SK-N-SH treated with all-trans-retinoic acid at 6 μM for 48 hours (cell line): ENCODE measurements at places on chromosomes 6 and 20.

GRCh38 chr6:128504003-128504654, 16.3 kb downstream of the PTPRK start:
- no peak for ATAC-seq

DNA sequence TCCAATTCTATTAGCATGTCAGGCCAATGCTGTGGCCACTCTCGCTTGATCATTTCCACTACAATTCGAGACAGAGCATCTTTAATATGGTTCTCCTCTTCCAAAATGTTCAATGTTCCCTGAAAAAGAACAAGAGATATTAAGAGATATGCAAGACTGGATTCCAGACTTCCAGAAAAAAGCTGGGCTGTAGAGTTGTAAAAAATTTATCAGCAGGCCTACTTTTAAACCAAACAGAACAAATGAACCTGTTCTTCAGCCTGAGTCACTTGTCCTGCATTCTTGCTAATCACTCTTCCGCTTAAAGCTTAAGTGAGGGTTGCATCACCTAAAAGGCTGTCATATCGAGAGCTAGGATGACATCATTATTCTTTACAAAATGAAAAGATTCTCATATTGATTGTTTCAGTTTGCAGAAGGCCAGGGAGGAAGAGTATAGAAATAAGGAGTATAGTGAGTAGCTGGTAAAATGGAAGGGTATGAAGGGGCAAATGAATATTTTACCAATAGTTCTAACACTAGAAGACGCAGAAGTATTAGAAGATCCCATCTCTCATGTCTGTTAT, 4.9 kb downstream of the XPO5 start:
- no peak for ATAC-seq

GRCh38 chr20:30812739-30813411, 444.6 kb upstream of the DEFB115 start:
- ATAC-seq: no peak

GRCh38 chr20:17026346-17026745, 200.5 kb upstream of the PCSK2 start:
- no peak for ATAC-seq

GRCh38 chr20:22561965-22562577, 22.3 kb downstream of the FOXA2 start:
- no peak for ATAC-seq

GRCh38 chr20:53718142-53719021, 124.7 kb upstream of the ZNF217 start:
- no peak for ATAC-seq

DNA sequence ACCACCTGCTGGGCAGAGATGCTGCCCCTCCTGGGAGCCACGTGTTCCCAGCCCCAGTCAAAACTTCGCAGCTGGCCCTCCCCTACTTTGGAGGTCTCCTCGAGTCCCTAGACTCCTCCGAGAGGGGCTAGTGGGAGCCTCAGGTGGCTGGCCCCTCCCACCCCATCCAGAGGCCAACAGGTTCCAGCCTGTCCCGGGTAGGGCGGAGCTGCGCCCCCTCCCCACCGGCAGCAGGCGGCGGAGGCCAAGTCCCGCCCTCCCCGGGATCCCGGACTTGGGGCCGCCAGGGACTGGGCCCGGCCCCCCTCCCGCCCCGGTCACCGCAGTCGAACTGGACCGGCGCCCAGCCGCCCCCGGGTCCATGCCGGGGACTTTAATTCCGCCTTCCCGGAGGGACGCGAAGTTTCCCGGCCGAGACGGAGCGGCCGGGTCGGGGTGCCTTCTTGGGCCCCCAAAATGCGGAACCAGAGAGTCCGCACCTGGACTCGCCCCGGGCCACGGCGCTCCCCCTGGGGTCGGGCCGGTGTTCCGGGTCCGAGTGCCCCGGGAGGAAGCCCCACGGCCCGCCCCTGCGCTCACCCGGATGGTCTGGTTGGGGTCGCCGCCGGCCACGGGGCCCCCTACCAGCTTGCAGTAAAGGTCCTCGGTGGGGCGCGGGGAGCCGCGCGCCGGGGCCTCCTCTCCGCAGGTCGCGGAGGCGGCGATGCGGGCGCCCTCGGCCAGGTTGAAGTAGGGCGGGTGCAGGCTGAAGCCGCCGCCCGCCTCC, 559 bp downstream of the LAMA5 start:
- no peak for ATAC-seq

DNA sequence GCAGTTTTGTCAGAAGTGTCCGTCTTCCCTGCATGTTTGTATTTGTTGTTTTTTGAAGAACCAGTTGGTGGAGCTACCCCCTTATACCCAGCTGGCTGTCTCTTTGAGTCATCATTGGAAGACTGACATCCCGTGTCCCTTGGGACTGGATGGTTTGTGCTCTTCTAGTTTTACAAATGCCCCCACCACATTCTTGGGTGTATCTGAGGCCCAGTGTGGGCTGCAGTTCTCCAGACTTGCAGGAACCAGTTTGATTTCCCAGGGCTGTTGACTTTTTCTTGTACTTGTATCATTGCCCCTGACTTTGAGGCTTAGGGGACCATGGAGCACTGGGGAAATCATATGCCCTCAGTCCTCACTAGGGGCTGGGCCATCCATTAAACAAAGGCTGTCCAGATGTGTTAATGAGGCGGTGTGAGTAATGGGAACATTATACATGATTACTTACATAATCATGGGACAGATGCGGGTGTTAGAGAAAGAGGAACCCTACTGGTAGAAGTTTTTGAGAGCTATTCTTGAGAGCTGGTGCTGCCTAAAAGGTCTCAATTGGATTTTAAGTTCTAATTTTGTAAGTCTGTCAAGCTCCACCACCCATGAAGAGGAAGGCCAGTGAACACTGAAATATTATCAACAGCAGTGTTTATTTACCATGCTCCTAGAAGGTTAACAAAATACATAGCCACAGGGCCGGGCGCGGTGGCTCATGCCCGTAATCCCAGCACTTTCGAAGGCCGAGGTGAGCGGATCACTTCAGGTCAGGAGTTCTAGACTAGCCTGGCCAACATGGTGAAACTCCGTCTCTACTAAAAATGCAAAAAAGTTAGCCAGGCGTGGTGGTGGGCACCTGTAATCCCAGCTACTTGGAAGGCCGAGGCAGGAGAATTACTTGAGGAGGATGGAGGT, 8.5 kb downstream of the JARID2 start:
- ATAC-seq: no peak

DNA sequence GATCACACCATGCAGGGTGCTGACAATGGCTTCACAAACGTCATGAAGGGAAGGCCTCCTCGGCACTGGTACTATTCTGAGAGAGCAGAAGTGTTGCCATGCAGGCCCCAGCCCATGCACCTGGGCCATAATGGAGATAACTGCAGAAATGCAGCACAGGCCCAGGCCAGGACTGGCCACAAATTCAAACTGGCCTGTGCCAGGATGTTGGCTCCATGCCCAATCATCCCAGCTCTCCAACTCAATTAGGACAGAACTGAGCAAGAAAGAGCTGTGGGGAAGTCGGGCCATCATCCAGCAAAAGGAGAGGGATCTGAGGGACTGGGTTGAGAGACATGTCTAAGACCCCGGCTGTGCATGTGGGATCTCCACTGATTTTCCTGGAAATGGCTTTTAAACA, 48.9 kb upstream of the SYNDIG1 start:
- no peak for ATAC-seq

- no peak for ATAC-seq
These were observed 92.4 kb downstream of the ASXL1 start for GRCh38 chr20:32450484-32451061.

DNA sequence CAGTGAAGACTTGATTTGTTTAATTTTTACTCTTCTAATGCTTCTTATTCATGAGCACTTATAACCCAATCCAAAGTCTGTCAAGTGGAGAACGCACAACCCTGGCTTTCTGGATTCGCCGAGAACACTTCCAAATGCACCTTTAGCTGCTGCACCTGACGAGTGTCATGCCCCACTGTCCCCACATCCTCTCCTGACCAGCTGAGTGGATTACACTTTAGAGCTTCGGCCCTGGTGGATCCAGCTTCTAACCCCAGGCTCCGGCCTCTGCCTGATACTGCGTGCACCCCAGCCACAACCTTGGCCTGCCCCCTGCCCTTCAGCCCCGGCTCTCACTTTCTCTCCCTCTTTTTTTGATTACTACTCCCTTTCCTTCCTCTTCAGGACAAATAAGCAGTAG, 258.8 kb downstream of the TMEM242 start:
- ATAC-seq: no peak

DNA sequence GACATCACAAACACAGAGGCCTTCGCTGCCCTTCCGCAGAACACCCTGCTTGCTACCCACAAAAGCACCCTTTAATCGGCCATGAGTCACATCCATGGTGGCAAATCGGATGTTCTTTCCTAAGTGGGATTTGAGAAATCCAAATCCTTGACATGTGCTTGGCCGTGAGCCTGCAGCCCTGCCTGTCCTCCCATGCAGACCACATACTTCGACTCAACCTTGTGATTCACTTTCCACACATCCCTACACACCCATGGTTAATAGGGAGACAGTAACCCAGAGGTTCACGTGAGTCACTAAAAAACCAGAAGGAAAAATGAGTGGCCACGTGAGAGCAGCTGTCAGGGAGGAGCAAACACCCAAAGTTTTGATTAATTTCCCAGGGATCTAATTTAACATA, 19.4 kb downstream of the RAMACL start:
- ATAC-seq: peak; percentile 90

- no peak for ATAC-seq
These were observed 47.1 kb downstream of the CD109 start for GRCh38 chr6:73743081-73743480.

- ATAC-seq: no peak
These were observed 7.2 kb upstream of the AHI1 start for GRCh38 chr6:135504734-135505133.

DNA sequence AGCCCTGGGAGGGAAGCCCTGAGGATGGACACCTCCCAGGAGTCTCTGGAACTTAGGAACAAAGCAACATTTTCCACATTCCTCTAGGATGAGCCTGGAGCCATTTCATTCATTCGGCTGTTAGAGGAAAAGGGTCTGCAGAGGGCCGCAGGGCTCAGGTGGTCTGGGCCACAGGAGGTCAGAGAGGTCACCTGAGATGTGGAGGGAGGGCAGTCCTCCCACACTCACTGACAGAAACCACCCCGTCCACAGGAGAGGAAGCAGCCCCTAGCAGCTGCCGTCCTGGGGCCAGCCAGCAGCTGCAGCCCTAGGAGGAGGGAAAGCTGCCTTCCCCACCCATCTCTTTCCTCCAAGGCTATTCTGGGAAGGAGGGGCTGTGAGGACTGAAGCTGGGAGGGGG, 207.0 kb downstream of the CDC5L start:
- ATAC-seq: 0 out of 3 replicates have a peak, but pooled peaks have one; percentile 18

GRCh38 chr6:35304299-35304698, 6.7 kb downstream of the DEF6 start:
- no peak for ATAC-seq

GRCh38 chr6:120826253-120826652, 508.0 kb downstream of the TBC1D32 start:
- peak; percentile 45; the same call in 1 of the 3 replicates for ATAC-seq
